ENCODE measurements at places on chromosomes 2 and 18. TPM values are rescaled to one million over a fixed set of nuclear protein-coding genes. Genes with fewer than 3 reads are reported as not detected.

GRCh38 chr18:79491081-79491551 is 95.4 kb downstream of the NFATC1 start:
- no peak for DNase-seq

The SPEG gene
- polyA plus RNA-seq, result 13.6 TPM

The DYNAP gene
- polyA plus RNA-seq, result not detected

The SCN7A gene
- polyA plus RNA-seq, result 10.6 TPM

The LYG2 gene
- polyA plus RNA-seq, result 0.21 TPM

GRCh38 chr2:147095376-147095775 is 749.5 kb upstream of the ACVR2A start:
- no peak for DNase-seq

DNA sequence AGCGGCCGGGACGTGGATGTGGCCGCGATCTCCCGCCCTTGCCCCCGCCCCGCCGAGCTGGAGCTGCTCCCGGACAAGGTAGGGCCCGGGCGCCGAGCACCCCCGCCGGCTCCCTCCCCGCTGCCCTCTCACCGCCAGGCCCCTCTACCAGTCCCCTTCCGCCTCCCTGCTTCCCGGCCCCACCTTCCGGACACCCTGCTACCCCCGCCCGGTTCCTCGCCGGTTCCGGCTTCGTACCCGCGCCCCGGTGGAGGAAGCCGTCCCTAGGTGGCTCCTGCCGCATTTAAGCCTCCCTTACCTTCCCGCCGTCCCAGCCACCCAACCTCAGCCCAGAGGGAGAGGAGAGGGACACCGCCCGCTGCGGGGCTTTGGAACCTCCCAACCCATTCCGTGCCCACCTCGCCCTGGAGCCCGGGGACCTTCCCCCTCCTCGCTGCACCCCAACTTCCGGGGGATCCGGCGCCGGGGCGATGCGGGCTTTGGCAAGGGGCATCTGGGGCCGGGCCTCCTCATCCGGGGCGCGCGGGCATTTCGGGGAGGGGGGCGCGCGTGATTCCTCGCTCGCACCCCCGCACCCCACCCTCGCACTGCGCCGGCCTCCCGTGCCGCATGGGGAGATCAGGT is 475 bp downstream of the B3GNT2 start:
- no peak for DNase-seq

The USP37 gene
- 15.1 TPM for polyA plus RNA-seq

DNA sequence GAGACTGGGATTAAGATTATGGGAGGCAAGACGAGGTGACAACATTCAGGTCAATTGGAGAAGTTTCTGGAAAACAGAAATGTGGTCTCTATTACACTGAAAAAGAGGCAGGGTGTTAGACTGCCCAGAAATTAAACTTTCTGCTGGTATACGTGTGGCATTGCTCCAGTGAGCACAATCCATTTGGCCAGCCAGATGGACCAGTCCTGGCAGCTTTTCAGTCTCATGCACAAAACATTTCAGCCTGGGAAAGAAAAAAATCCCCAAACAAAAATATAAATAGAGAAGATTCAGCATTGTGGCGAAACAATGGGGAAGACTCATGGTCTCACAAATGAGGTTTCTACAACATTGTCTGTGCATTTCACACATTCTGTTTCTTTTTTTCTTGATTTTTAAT is 113.9 kb downstream of the HNMT start:
- no peak for DNase-seq

The RESP18 gene
- polyA plus RNA-seq, result not detected

The SPDYA gene
- 5.0 TPM for polyA plus RNA-seq

GRCh38 chr2:219334076-219334475 is 1.5 kb upstream of the RESP18 start:
- DNase-seq, result no peak
